Stimulated activated memory B cell treated with anti-CD40 and anti-IgM and Interleukin-4, amounts not matched to agents 10 μg/mL and 1 μg/mL and 100 μg/mL, for 72 hours (primary cell): ENCODE measurements at places on chromosomes 13 and 19.

DNA sequence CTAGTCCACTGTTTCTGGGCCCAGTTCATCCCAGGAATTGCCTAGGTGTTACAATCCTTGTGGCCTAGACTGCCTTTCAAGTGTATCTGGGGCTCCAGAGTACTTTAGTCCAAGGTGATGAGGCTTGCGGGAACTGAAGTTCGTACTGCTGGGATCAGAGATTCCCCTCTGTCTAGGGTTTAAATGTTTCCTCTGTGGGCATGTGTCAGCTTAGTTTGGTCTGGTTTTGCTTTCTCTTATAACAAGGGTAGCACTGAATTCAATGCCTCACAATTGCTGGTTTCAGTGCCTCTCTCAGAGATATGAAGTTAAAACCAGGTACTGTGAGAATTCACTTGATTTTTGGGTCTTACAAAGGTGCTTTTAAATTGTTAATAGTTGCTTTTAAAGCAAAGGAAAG, 30.8 kb downstream of the RGCC start:
- no peak for ATAC-seq

DNA sequence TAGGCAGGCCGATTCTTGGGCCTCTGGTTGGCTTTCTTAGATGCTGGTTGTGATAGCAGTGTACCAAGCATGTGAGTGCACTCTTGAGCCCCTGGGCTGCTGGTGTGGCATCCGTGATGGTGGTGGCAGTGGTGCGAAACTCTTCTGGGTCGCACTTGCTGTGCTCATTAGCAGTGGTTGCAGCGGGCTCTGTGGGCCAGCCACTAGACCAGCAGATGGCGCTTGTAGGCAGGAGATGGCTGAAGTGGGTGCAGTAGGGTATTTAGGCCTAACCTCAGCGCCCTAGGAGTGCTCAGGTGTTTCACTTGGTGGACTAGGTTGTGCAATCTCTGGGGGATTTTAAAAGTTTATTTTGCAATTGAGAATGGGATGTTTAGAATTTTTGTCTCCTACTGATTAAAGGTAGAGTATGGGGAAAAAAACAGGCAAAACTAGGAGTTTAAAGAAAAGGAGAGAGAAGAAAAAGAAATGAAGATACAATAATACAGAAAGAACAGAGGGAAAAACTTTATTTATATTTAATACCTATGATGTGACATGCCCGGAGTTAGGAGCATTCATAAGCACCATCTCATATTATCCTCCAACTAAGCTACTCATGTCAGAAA, 4.3 kb upstream of the ZNF17 start:
- ATAC-seq = peak; percentile 74

- ATAC-seq = peak; percentile 8
These were observed 1471.4 kb upstream of the PCDH20 start for GRCh38 chr13:62887046-62887445.

DNA sequence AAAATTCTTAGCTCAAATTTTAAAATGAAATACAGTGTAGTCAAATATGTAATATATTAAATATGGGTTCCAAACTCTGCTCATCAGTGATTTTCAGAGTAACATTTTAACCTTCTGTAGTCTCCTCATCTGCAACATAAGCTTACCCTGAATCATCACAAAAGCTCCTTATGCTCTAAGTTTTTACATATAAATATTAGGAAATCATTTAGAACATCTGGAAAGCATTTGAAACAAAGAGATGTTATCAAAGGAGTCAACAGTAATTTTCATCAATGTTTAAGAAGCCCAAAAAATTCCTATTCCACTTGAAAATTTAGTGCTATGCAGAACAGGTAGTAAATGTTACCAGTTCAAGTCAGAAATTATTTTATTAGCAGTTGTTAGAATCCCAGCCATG, 224.7 kb downstream of the DCT start:
- no peak for ATAC-seq

DNA sequence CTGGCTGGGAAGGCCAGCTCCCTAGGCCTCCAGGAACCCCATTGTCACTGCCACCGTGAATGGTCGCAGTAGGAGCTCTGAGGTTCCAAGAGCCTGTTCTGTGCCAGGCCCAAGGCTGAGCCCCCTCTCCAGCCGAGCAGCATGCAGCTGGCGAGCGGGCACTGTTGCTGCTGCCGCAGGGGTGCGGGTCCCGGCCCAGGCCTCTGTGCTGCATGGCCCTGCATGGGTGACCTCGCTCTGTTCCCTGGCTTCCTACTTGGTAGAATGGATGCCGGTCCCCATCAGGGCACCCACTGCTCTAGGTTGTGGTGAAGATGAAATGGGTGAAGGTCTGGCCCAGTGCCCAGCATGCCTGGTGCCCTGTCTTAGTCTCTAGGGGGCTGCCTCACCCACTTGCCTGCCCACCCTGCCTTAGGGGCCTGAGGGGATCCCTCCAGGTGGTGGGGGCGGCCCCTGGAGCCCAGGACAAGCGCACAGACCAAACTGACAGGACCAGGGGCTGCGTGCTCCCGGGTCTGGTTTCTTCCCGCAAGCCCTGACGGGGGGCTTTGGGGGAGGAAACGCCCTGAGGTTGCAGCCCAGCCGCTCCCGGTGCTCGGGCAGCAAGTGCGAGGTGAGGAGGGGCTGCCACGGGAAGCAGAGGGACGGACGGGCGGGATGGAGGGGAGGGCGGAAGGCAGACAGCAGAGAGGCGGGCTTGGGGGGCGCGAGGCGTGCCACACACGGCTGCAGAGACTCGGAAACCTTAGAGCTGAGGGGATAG, 8.7 kb upstream of the UQCR11 start:
- no peak for ATAC-seq

DNA sequence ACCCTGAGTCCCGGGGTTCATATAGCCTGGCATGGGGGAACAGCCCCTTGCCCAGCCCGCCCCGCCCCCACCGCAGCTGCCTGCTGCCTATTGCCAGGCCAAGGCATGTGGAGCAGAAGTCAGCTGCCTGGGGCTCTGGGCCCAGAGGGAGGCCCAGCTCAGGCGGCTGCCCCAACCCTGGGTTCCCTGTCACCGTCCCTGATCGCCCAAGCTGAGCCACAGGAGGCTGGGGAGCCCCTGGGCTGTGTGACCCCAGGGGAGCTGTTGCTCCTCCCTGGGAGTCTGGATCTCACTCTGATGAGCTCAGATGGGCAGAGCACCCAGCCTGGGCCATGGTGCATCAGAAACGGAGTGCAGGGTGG, 1.4 kb downstream of the PLIN4 start:
- ATAC-seq = peak; percentile 14

- ATAC-seq = no peak
These were observed 26.6 kb downstream of the MCF2L start for GRCh38 chr13:112995395-112996191.

GRCh38 chr13:101648766-101649487, 196.5 kb downstream of the ITGBL1 start:
- no peak for ATAC-seq

DNA sequence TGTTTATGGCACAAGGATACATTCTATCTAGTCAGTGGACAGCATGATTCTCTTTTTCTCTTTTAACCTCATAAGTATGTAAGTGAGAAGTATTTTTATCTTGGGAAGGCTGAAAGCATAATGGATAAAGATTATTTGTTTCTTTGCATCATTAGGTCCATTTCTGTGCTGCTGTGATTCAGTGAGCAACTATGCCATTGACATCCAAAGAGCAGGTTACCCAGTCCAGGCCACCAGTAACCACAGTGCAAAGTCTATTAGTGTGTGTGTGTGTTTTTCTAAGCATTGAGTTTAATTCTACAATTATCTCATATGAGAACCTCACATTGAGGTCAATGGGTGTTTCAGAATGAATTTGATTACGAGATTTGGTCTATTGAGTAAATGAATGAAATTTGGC, 158.8 kb upstream of the DACH1 start:
- ATAC-seq = no peak

DNA sequence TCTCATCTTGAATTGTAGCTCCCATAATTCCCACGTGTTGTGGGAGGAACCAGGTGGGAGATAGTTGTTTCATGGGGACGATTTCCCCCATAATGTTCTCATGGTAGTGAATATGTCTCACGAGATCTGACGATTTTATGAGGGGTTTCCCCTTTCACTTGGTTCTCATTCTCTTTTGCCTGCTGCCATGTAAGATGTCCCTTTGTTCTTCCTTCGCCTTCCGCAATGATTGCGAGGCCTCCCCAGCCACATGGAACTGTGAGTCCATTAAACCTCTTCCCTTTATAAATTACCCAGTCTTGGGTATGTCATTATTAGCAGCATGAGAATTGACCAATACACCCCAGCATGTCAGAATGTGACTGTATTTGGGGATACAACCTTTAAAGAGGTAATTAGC, 3.9 kb upstream of the FPR1 start:
- no peak for ATAC-seq

DNA sequence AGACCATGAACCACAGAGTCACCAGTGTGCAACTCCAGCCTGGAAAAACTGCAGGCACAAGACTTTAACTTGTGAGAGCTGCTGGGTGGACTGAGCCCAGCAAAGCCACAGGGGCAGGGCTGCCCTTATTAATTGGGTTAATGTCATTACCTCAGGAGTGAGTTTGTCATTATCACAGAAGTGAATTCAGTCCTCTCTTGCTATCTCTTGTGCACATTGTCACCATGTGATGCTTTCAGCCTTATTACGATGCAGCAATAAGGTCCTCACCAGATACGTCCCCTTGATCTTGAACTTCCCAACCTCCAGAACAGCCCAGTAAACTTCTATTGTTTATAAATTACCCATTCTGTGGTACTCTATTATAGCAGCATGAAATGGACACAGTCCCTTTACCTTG, 158.1 kb downstream of the LHFPL6 start:
- no peak for ATAC-seq

- ATAC-seq = peak; percentile 62
These were observed 15.3 kb downstream of the GATAD2A start for GRCh38 chr19:19420570-19421298.

DNA sequence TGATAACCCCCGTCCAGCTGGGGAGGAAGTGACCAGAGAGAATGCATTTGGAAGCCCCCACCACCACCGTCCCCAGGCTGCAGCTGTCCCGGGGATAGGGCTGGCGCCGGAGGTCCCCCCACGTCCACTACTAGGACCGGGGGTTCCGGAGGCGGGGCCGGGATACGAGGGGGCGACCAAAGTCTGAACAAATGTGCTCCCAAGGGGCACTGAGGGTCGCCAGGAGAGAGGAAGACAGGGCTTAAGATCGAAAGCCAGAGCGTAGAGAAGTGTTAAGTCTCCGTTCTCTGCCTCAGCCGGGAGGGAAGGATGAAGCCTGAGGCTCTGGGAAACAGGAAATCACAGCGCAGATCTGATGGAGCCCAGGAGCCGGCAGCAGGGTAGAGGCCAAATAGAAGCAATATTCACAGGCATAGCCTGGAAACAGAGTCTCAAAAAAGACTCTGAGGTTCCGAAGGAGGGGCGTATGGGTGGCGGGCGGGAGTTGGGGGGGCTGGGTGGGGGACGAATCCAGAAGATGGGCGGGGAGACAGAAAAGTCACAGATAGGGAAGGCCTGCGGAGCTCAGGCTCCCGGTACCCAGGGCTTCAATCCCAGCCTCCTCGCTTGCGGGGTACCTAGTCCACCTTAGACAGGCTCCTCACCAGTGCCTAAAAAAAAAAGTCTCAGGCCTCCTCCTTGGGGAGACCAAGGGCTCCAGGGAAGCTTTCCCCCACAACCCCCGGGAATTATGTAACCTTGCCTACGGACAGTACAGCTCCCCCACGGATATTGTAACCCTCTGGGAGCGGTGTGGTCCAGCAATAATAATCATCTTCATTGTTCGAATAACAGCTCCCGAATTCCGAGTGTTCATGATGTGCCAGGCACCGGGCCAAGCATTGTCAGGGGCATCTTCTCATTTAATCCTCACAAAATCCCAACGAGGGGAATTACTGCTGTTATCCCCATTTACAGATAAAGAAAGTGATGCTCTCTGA, 1.1 kb upstream of the ERF start:
- no peak for ATAC-seq

DNA sequence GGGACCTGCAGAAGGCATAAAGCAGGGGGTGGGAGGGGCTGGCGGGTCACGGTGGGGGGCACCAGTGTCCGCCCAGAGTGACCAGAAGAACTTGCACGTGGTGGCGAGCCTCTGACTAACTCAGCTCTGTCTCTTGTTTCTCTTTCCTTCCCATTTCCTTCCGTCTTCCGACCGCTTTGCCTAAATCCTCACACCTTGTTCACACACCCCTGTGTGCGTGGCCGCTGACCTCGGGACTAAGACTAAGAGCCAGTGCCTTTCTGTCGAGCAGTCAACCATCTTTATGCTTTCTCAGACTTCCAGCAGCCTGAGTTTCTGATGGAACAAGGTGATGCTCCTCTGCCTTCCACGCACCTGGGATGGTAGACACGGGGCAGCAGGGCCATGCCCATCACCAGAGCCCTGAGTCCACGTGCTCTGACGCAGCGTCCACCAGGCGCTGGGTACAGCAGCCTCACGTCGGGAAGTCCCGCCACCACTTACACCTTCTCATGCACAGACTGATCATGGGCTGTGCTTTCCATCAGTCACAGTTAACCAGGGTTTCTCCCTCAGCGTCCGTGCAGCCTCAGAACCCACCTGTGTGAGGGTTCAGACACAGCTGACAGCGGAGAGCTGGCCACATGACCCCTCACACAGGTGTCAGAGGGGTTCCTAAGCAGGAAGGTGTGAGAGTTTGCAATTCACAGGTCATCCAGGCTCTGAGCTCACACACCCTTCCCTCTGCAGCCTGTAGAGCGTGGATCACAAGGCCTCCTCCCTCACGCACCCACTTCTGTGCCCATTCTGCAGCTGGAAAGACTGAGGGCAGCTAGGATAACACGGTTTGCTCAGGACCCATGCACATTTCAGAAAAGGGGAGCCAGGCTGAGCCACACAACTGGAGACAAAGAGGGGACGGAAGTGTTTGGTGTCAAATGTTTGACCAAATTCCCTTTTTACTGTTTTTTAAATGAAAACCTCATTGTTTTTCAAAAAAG, 90.7 kb upstream of the MCF2L start:
- ATAC-seq = no peak

GRCh38 chr13:97224544-97225300, 2.6 kb downstream of the MBNL2 start:
- no peak for ATAC-seq

- no peak for ATAC-seq
These were observed 177.0 kb upstream of the SLITRK6 start for GRCh38 chr13:85976242-85976641.

- no peak for ATAC-seq
These were observed 15.5 kb upstream of the KIR3DL3 start for GRCh38 chr19:54708781-54709180.

- no peak for ATAC-seq
These were observed 265.9 kb downstream of the MYO16 start for GRCh38 chr13:108895220-108895704.

- no peak for ATAC-seq
These were observed 7.3 kb upstream of the SOX1 start for GRCh38 chr13:112059457-112060281.

DNA sequence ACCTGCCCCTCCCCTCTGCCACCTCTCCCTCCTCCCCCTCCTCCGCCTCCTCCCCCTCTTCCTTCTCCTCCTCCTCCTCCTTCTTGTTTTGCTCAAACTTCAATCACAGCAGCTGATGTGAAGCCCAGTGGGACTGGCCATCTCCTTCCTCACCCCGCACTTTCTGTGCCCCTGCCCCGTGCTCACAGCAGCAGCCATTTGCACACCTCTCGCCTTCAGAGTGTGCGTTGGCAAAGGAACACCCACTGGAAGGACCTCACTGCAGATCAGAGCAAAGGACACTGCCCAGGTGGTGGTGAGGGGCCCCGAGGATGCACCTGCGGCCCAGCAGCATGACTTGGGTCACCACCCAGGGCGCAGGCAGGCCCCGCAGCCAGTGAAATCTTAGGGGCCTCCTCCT, 98.8 kb downstream of the SOX1 start:
- no peak for ATAC-seq

GRCh38 chr19:29812881-29813275, 1.1 kb downstream of the CCNE1 start:
- ATAC-seq = no peak

GRCh38 chr13:109877809-109878208, 91.4 kb upstream of the IRS2 start:
- ATAC-seq = no peak
